Skin of body (tissue), 3 donors: ENCODE measurements at places on chromosomes 12 and 14. TPM values are rescaled to one million over a fixed set of nuclear protein-coding genes. Genes with fewer than 3 reads are reported as not detected.

GRCh38 chr14:60647081-60647836 lies 2.0 kb downstream of the SIX1 start:
- no peak for DNase-seq

DNA sequence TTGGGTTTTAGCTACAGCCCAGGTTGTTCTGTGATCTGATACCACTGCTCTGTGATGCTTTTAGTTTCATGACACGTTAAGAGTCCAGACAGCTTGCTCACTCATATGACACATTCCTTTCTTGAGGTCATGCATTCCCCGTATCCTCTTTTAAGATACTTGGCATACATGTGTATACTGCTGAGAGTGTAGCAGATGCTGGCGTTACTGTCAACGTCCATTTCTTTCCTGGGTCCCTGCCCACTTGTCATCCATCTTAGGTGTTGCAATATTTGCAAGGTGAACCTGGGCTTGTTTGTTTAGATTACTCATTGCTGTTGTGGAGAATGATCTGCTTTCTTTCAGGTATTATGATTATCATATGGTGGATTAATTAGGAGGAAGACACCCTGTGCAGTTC lies 9.1 kb upstream of the EMP1 start:
- no peak for DNase-seq

- no peak for DNase-seq
Observed at GRCh38 chr12:38662829-38663228, 242.6 kb downstream of the CPNE8 start.

DNA sequence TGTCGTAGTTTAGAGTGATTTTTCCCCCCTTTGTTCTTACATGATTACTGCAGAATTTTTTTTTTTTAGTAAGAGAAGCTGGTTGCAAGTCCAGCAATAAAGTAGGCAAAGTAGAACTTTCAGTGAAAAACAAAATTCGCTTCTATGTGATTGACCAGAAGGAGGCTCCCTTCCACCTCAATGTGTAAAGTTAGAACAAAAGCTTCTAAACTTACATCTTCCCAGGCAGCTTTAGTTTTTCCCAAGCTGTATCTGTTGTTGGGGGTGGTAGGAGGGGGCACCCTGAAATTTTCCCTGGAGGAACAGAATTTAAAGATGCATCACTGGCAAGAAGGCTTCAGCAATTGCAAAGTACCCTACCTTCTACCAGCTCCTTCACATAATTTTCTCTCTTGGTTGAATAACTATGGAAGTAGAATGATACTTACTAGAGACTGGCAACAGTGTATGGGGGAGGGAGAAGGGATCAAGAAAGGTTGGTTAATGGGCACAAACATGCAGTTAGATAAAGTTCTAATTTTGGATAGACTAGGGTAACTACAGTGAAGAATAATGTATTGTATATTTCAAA lies 87.3 kb upstream of the E2F7 start:
- peak; percentile 56 for DNase-seq

Gene ACOT4
- total RNA-seq = 1.2 TPM

GRCh38 chr12:24803430-24804245 lies 145.3 kb downstream of the BCAT1 start:
- DNase-seq = no peak

DNA sequence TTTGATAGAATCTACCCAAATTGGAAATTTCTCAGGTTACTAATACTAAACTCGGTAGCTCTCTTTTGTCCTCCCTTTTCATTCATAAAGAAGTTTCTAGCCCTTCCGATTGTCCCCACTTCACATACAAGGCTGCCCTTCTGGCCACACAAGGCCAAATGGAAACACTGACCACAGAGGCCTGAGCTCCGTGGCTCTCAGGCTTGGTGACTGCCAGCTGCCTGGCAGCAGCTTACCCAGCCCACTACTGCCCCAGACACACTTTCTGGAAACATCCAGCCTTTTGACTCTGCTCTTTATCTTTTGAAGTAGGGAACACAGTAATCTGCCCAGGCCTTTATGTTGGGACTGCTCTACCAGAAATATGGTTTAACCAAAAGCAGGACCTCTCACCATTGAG lies 167.2 kb downstream of the GCH1 start:
- DNase-seq = no peak

Gene TPPP2
- not detected for total RNA-seq

DNA sequence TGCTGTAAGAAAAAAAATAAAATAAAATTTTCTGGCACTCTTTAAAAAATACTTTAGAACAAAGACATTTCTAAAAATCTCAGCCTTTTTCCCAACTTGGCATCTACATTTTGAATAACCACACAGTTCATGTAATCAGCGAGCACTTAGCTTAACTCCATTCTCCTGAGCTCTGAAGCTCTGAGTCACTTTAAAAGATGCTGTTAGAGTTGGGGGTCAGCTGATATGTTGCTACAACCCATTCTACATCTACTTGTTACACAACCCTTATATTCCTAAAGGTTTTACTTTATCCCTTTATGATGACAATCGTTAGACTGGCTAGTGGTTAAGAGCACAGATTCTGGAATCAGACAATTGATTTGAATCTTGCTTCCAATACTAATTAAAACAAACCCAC lies 48.3 kb downstream of the SLC41A2 start:
- no peak for DNase-seq

- DNase-seq = peak; percentile 20
Observed at GRCh38 chr14:78022059-78022458, 148.1 kb upstream of the NRXN3 start.

GRCh38 chr12:55823419-55823818 lies 5.6 kb downstream of the ORMDL2 start:
- no peak for DNase-seq

DNA sequence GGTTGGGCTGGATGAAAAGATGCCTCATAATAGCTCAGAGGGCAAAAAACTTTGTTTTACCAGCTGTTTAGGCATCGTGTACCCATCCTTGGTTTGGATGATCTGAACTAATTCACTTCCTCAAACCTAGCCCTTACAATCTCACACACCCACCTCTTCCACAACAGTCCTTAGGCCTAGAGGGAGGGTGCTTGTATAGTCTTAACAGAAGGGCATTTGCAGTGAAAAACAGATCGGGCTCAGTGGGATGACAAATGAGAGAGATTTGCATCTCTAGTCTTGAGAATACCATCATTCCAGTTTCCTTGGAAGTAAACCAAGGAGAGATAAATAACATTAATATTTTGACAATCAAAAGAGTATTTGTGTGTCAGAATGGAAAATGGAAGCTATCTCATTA lies 11.0 kb downstream of the SLCO1A2 start:
- DNase-seq = no peak

Gene AJUBA
- total RNA-seq = 44.7 TPM

GRCh38 chr14:95611293-95611880 lies 74.8 kb upstream of the TCL1B start:
- DNase-seq = no peak

GRCh38 chr12:45756666-45757065 lies 27.2 kb downstream of the ARID2 start:
- no peak for DNase-seq

DNA sequence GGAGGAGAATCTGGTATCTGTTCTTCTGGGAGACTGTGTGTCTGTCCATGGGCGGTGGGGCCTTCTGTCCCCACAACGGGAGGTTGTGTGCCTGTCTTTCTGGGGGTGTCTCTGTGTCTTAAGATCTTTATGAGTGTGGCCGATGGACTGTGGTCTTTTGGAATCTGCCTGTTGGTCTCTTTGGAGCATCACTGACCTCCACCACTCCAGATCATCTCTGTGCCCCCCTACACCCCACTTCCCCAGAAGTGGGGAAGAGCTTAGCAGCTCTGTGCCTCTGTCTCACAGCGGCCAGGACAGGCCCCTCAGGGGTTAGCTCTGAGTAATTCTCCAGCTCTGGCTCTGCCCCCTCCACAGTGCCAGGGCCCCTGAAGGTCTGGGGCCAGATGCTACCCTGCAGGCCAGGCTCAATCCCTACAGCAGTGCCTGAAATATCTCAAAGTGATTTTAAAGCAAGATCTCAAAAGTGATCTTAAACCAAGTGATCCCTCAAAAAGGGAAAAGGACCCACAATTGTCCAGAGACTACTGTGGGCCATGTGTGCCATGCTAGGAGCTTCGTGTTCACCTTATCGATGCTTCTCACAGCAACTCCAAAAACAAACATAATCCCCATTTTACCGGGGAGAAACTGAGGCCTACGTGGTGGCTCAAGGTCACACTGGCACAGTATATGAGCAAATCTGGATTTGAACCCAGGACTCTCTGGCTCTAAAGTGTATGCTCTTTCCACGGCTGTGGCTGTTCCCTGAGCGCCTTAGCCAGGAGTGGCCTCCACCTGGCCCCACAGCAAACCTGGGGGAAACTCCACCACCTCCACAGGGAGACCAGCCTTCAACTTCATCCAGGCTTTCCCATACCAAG lies 26.0 kb upstream of the KRT78 start:
- DNase-seq = no peak

Gene LETMD1
- total RNA-seq = 55.0 TPM

- DNase-seq = no peak
Observed at GRCh38 chr14:35964697-35965286, 138.7 kb downstream of the BRMS1L start.

DNA sequence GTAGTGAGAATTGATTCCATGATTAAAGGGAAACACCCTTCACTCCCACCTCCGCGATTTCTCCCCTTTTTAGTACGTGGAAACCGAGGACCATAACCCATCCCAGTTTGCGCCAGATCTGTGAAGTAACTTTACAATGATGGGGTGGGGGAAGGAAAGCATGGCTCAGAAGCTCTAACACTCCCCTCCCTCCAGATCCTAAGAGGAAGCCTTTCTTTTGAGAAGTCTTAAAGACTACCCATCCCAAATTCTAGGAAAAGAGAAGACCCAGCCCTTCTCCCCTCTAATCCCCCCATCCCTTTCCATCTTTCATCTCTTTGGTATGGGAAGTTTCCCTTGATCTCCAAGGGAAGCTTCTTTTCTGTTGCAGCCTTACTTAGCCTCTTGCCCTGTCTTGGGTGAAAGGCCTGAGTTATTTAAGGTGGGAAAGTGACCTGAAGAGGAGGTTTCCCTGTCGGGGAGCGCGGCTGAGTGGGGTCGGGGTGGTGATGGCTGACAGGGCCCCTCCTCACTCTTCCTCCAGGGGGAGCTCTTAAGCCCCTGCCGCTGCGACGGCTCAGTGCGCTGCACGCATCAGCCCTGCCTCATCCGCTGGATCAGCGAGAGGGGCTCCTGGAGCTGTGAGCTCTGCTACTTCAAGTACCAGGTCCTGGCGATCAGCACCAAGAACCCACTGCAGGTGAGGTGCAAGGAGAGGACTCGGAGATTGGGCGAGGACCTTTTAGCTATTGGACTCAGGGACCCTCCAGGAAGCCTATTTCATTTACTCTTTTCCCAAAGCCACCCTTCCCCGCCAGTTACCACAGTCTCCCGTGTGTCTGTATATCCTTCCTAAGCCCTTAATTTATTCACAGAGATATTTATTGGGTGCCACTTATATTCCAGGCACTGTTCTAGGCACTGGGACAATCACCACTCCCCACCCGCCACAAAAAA lies 1.8 kb downstream of the MARCHF9 start:
- DNase-seq = no peak

GRCh38 chr14:88168498-88169165 lies 154.4 kb downstream of the KCNK10 start:
- DNase-seq = no peak

GRCh38 chr12:78115889-78116288 lies 285.2 kb downstream of the NAV3 start:
- DNase-seq = no peak

DNA sequence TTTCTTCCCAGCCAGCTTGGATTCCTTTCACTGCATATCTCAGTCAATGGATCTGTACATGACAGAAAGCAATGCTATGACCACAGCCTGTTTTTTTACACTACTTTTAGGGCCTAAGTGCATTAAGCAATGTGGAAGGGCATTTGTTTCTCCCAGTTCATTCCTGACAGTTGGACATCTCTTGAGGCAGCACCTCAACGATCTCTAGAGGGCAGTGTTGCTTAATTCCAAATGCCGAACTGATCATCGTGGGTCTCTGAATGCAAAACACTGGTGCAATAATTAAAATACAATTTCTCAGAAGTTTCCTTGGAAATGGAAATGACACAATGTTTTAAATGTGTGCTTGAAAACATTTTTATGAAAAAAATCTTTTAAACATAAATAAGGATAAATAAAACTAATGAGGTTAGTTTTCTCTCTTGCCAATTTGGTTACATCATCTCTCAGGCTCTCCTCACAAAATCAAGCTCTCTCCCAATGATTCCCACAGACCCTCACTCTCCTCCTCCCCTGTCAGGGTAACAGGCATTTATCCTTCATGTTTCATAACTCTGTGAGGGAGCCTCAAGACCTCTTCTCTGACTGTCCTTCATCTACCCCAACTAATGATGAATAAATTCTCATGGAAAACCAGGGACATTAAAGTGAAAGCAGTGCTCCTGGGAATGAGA lies 192.4 kb upstream of the SLC16A7 start:
- DNase-seq = peak; percentile 87

Gene RNFT2
- total RNA-seq = 1.7 TPM

DNA sequence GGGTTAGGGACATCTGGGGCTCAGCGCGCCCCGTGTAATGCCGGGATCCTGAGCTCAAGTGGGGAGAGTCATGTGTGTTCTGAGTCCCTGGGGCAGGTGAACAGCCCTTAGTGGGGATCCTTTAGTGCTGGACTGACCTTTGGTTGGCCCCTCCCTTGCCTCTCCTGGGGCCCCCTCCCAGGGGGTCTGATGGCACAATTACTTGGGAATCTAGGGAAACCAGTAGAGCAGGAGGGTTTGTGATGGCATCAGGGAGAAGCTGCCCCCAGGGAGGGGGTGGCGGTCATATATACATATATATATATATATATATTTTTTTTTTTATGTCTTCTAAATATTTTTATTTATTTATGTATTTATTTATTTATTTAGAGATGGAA lies at the start of gene MORN3:
MORN3 (minus strand) TSS at position 134 of the 380 bp plus-strand sequence. CDS start 171 bp downstream, outside the sequence.
- no peak for DNase-seq

Gene APEX1
- total RNA-seq = 60.7 TPM

Gene TWF1
- 65.4 TPM for total RNA-seq

Gene PTPN6
- total RNA-seq = 12.6 TPM

DNA sequence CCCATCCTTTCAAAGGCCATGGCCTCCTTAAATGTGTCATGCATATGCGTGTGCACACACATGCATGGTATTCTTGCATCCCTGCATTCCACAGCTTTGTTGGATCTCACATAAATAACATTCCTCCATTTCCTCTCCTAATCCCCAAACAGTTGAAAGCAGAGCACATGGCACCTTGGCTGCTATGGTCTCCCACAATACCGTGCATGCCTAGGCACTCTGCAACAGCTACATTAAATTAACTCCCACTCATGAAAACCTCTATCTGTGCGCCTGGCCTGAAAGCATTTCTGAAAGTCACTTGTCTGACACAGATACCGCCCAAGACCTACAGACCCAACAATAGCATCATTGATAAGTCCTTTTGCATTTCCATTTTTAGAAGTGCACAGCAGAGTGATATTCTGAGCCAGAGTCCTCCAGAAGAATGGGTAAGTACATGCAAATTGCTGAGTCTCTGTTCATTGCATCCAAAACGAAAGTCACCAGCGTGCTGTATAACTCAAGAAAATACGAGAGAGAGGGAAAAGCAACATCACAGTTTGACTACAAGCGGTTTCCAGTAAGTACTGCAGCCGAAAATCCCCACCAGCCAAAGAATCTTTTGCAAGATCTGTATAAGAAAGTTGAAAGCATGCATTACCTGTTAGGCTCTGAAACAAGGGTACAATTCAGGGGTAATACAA lies 436 bp downstream of the ASB2 start:
- DNase-seq = no peak

- no peak for DNase-seq
Observed at GRCh38 chr12:83823386-83824045, 1089.1 kb downstream of the SLC6A15 start.
